NCI-H1048 (cell line): ENCODE measurements at places on chromosomes 1 and 21.

DNA sequence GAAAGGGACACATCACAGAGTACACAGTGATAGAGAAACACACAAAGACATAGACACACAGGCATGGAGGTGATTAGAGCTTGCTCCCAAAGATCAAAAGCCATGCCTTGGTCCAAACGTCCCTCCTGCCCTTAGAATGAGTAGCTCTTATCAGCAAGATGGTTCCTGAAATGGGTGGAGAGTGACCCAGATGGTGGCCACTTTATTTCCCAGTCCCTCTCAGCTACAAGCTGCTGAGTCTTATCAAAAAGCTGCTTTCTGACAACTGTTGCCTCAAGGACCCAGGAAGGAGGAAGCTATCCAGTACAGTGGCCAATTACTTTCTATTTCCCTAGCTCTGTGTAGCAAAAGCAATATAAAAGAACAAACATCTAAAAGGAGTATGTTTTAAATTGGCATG is 7.7 kb upstream of the CLCA1 start:
- no peak for DNase-seq

- DNase-seq, result no peak
Observed at GRCh38 chr1:45394342-45394741, 54.1 kb upstream of the MUTYH start.

- DNase-seq, result no peak
Observed at GRCh38 chr1:165408518-165408917, 36.4 kb downstream of the RXRG start.

GRCh38 chr21:30842990-30843389 is 13.4 kb upstream of the KRTAP7-1 start:
- no peak for DNase-seq
